ENCODE measurements at places on chromosomes 3 and 15.
A peak's percentile ranks its signal among the peaks of the same experiment; 100 is the strongest.

GRCh38 chr3:172079326-172079976, 40.1 kb downstream of the FNDC3B start:
- DNase-seq = no peak

- DNase-seq = no peak
Observed at GRCh38 chr3:170327040-170327808, 30.3 kb upstream of the SKIL start.

DNA sequence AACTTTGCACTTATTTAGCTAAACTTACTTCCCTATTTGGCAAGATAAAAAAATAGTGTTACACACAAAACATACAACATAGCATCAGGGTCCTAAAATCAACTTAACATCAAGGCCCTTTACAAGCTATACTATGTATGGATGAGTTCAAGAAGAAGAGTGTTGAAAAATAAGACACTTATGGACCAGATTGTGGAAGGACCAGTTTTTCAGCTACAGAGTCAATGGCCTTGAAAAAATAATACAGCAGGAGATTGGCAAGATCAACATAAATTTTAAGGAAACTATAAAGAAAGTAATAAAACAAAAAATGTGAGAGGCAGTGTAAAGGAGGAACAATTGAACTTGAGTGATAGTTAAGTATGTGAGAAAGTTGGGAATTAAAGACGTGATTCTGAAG, 66.3 kb upstream of the BBX start:
- no peak for DNase-seq

GRCh38 chr15:91857772-91858171, 4.3 kb downstream of the SLCO3A1 start:
- peak; percentile 33 for DNase-seq

- DNase-seq = no peak
Observed at GRCh38 chr3:177730814-177731213, 533.5 kb upstream of the TBL1XR1 start.

GRCh38 chr3:192710366-192710765, 17.0 kb downstream of the FGF12 start:
- no peak for DNase-seq

GRCh38 chr3:85312331-85312730, 353.5 kb downstream of the CADM2 start:
- no peak for DNase-seq

- DNase-seq = no peak
Observed at GRCh38 chr3:67619991-67620390, 34.4 kb downstream of the SUCLG2 start.

DNA sequence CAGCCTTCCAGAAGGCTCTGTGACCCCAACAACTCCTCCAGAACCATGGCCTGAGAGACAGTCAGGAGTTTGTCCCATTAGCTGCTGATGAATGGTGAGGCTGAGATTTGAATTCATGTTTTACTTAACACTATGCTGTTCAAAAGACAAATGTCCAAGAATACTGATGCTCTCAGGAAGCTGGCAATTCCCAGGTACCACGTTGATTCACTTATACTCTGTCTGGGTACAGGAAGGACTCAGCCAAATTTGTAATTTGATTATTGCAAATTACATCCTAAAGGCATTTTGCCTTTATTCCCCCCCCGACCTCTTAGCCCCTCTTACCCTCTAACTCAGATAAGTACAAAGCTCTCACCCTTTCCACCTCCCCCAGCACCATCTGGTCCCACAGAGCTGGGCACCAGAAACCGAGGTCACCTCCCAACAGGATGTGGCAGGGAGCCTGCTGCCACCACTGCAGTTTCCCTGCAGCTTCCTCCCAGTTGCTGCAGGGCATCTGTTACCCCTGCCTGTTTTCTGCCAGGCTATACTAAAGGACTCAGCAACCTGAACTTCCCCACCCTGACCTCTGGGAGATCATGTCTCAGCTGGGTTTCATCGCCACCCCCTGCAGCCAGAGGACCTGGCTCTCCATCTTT, 33.6 kb downstream of the EAF1 start:
- no peak for DNase-seq

GRCh38 chr3:12574661-12575060, 17.8 kb downstream of the MKRN2 start:
- DNase-seq = no peak

DNA sequence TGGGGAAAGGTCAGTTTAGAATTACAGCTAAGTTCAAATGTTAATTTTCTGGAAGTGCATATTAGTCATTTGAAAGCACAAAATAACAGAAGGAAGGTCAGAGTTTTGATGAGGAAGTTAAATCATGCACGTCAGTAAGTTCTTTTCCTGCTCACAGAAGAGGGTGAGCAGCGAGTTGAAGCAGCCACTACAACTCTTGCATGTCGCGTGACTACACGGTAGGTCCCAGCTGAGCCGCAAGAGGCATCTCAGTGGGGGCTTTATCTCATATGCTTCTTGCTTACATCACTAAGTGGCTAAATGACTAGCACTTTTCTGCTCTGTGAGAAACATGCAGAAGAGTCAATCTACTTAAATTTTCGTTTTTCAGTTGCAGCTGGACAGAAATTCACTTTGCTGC, 21.3 kb upstream of the SEC62 start:
- peak; percentile 49 for DNase-seq

DNA sequence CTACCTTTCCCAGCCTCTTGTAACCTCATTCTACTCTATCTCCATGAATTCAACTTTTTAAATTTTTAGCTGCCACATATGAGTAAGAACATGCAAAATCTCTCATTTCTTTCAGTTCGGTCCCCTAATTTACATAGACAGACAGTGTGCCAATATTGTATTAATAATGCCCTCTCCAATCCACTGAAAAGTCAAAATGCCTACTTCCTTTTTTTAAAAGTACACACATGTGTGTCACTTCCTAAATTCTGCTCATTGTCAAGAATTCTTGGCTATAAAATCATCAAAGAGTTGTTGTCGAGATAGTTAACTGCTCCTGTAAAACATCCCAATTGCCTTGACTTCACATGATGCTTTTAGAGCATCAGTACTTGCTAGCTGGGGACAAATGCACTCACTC, 84.2 kb upstream of the IL12A start:
- no peak for DNase-seq

- DNase-seq = no peak
Observed at GRCh38 chr15:77723756-77724155, 91.0 kb upstream of the LINGO1 start.

- DNase-seq = peak; percentile 6
Observed at GRCh38 chr3:139119331-139120025, 74.8 kb upstream of the PRR23C start.

GRCh38 chr3:61132062-61132461, 119.2 kb downstream of the FHIT start:
- DNase-seq = no peak

DNA sequence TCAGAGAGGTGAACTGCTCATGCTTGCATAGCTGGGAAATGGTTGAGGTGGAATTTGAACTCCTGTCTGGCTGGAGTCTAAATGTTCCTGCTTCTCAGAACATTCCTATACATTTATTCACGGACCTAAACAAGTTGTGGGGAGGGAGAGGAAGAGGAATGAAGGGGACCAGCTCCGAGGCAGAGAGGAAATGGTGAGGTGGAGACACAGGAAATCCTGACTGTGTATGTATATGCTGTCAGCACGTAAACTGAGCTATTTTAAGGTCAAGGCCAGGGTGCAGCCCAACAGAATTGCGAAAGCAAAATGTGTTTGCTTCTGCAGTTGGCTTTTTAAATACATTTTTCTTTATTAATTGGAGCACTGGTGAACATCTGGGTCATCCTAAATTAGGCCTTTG, 74.1 kb upstream of the POMGNT2 start:
- no peak for DNase-seq

DNA sequence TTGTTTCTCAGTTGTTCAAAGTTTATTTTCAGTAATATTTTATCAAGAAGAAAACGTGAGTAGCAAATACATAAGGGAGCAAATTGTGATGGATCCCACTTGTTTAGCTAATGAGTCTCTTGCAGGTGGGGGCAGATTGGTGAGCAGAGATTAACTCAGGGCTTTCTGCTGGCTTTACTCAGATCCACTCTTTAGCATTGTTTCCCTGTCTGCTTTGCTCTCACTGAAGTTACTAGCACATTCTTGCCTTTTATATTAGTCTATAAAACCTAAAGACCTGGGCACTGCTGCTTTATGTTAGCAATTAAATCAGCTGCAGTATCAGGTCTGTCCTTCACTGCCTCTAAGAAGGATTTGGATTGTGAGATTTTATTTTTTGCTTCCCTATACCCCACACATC, 71.5 kb downstream of the STAC start:
- no peak for DNase-seq

DNA sequence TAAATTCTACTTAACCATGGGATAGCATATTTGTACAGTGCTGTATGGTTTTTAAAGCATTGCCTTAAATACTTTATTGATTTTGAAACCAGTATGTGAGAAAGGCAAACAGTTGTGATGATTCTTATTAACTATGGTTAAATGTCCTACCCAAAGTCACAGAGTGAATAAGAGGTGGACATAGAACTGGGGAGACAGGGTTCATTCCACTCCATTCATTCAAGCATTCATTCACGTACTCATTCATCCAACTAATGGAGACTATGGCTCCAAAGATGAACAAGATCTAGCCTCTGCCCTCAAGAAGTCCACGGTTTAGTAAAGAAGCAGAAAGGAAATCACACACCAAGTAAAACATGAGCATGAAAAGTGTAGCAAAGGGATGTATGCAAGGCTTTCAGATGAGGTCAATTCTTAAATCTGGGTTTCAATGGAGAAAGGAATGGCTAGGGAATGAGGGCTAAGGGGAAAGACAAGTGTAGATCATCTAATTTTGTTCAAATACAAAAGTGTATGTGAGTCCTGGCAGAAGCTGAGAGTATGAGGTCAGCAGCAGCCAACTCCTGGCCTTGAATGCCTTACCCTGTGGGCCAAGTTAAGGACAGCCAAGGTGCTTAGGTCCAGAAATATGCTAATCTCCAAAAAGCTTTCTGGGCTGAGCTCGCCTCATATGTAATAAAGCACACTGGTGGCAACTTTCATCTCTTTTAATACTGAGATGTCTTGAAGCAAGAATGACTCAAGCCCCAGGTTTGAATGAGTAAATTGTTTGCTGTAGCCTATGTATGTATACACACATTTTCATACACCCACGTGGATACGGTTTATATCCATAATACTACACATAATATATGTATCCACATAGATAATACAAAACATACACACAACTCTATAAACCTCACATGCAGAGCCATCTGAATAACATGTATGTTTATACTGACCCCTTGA, 4.3 kb downstream of the TNIK start:
- no peak for DNase-seq

DNA sequence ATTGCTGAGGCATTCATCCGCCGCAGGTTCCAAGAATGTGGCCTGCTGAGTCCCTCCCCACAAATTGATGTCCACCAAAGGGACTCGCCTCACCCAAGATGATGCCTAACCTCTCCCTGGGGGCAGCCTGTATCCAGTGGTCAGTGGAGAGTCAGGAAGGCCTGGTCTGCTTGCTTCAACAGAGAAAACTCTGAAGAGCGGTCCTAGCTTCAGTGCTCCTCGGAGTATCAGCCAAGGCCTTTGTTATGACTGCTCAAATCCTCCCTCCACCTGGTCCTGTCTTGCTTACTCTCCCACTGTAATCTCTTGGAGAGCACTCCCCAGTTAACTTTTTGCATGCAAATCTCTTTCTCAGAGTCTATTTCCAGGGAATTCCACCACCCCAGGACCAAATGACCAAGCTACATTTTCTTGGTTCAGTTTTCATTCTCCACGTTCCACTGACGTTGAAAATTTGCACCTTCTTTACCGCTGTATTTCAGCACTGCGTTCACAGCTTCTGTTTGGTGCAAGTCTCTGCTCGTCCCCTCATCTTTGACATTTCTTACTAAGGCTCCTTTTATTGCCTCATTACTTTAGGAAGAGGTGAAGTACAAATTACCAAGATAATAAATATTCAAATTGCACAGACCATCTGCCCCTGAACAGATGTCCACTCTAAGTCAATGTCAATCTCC, 22.3 kb downstream of the CMTM7 start:
- DNase-seq = peak; percentile 19

- no peak for DNase-seq
Observed at GRCh38 chr3:24352893-24353553, 141.6 kb downstream of the THRB start.

DNA sequence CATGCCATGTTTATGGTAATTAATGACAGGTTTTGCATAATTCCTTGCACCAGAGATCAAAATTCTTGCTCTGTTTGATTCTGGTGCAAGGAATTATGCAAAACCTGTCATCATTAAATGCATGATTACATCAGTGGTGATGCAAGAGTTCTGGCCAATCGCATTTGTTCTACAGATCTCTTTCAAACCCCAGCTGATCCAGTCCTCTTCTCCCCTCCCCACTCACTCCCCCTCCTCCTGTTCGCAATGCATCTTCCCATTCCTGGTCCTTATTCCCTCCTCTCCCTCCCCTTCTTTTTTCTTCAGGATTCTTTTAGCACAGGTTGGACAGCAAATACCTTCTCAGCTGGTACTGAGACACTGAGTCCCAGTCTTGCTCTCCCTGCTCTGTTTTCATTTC, 82.1 kb downstream of the GABRB3 start:
- no peak for DNase-seq

DNA sequence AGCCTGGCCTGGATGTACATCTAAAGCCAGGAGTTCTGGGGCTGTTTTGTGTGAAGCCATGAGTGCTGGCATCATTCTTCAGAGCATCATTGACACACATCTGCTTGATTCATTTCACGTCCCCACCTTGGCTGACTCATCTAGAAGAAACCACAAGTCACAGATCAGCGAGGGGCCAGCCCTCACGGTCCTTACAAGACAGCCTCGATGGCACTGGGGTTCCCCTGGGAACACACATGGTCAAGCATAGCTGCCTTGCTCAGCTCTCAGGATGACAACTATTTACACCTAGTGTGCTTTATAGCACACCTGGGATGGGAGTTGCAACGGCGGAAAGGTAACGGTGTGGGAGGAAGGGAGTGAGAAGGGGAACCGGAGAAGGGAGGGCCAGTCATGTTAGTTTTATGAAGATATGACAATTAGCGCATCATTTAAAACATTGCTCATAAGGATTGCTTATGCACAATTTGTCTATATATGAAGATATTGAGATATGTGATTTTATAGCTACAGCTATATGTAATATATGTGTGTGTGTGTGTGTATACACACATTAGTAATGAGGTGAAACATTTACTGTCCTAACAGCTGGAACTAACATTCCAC, 227.1 kb downstream of the RPLP1 start:
- DNase-seq = peak; percentile 74

GRCh38 chr3:277873-278272, 81.3 kb downstream of the CHL1 start:
- DNase-seq = no peak

GRCh38 chr15:92163641-92164040, 230.0 kb upstream of the ST8SIA2 start:
- no peak for DNase-seq
